NCI-H460 (cell line): ENCODE measurements at places on chromosomes 7 and 10.

GRCh38 chr7:13822678-13823077 lies 166.8 kb downstream of the ETV1 start:
- no peak for DNase-seq

GRCh38 chr7:48011323-48011722 lies 17.6 kb downstream of the SUN3 start:
- no peak for DNase-seq

- no peak for DNase-seq
Measured at GRCh38 chr10:75080554-75080953, 30.9 kb upstream of the SAMD8 start.

- no peak for DNase-seq
Measured at GRCh38 chr7:101303102-101303701, 18.4 kb downstream of the IFT22 start.

DNA sequence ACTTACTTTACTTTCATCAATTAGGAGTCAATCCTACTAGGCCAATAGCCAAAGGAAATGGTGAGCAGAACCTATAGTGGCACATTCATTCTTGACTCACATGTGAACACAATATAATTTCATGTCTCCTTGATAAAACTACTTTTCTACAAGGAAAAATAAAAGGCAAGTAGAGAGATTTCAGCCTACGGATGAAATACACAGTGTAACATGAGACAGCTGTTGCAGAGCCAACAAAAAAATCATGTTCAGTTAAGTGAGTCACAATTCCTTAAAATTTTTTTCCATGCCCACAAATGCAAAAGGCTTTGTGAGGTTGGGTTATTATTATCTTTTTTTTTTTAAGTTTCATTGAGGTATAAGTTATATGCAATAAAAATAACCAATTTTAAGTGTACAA lies 54.8 kb downstream of the GPR141 start:
- no peak for DNase-seq

GRCh38 chr7:22640269-22640668 lies 86.7 kb upstream of the IL6 start:
- DNase-seq, result no peak

DNA sequence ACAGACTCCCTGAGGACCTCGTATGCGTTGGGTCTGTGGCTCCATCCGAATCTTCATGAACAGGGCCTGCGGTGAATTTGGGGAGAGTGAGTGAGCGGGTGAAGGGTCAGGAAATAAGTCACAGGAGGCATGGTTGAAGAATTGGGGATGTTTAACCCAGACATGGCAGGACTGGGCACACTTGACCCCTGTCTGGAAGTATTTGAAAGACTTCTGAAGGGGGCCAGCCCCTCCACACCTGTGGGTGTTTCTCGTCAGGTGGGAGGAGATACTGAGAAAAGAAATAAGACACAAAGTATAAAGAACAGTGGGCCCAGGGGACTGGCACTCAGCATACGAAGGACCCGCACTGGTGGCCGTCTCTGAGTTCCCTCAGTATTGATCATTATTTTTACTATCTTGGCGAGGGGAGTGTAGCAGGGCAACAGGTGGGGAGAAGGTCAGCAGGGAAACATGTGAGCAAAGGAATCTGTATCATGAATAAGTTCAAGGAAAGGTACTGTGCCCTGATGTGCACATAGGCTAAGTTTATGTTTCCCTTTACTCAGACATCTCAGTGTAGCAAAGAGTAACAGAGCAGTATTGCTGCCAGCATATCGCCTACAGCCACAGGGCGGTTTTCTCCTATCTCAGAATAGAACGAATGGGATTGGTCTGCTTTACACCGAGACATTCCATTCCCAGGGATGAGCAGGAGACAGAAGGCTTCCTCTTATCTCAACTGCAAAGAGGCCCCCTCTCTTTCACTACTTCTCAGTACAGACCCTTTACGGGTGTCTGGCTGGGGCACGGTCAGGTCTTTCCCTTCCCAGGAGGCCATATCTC lies 38.2 kb upstream of the PFKFB3 start:
- no peak for DNase-seq

DNA sequence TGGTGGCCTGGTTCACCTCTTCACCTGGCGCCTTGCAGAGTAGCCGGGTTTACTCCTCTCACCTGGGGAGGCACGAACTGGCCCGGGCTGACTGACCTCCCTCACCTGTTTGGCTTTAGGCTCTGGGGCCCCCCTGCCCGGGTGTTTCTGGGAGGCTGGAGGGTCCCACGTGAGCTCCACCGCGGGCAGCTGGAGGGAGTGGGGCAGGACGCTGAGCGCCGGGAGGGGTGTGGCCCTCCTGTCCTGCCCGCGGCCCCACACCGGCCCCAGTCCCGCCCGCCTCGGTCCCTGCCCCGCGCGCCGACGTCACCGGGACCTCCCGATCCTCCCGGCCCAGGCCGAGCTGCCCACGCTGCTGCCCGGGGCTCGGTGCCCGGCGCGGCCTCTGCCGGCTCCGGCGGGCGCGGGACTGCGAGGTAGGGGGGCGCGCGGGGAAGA lies at the start of gene AMZ1:
AMZ1 (plus strand) TSS at position 322 of the 438 bp plus-strand sequence. CDS start 12,250 bp downstream, outside the sequence.
- no peak for DNase-seq

DNA sequence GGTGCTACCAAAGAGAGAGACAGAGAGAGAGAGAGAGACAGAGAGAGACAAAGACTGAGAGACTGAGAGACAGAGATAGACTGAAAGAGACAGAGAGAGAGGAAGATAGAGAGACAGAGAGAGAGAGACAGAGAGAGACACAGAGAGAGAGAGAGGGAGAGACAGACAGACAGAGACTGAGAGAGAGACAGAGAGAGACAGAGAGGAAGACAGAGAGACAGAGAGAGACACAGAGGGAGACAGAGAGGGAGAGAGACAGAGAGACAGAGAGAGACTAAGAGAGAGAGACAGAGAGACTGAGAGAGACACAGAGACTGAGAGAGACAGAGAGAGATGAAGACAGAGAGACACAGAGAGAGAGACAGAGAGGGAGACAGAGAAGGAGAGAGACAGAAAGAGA lies 91.2 kb downstream of the SFMBT2 start:
- no peak for DNase-seq

DNA sequence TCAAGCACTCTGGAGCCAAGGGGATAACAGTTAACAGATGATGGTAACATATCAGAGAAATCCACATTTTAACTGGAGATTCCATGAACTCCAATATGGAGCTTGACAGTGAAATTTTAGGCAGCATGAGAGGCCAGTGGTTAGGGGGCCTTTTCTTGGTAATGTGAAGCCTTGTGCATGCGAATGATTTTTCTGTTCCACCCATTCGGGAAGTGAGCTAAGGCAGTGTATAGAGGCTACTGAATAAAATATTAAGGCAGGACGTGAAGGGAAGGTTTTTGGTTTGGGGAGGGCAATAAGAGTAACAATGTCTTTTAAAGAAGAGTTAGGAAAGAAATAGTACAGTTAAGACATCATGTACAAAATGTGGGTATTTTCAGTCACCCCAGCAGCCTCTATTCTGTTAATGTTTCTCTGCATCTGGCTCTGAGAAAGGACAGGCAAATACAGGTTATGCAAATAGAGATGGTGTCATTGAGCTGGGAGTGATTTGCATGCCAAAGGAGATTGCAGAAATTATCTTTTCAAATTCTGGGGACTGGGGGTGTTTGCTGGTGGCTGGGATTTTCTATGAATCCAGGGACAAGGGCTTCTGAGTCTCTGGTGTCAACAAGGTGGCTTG lies 6.8 kb upstream of the TAS2R60 start:
- no peak for DNase-seq

DNA sequence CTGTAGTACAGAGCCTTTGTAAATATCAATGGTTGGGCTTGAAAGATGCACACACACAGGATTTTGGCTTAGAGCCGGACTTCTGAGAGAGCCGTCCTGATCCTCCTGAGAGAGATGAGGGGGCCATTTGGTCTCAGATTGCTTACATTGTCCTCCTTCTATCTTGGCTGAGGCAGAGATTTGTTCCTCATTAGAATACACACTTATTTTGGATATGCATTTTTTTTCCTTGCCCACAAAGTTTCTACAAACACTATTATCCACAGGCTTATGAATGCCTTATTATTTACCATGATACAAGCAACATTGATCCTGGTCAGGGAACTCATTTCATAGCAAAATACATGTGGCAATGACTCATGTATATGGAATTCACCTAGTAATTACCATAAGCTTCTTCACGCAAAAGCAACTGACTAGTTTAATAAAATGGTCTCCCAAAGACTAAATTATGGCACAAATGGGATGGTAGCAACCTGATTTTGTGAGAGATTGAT lies 175.3 kb downstream of the MDFIC start:
- DNase-seq, result no peak

DNA sequence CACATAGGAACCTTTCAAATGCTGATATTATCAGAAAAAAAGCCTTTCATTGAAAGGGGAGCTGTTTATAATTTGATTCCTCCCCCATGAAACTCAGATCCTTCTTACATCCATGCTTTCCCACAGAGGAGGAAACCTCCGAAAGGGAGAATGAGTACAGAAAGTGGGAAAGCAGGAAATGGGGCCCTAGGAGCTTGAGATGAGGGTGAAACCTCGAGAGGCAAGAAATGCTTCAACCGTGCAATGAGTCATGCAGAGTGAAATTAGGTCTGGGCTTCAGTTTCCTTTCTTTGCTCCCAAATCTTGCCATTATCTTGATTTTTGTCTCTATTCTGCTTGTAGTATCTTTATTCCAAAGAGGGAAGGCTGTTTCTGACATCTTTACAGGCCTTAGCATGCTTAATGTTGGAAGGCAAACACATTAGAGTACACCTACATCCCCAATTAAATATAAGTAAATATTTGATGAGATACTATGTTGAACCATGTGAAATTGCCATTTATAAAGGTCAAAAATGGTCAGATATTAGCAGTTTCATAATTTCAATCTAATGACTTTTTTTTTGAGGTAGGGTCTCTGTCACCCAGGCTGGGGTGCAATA lies 79.1 kb downstream of the NAMPT start:
- no peak for DNase-seq

DNA sequence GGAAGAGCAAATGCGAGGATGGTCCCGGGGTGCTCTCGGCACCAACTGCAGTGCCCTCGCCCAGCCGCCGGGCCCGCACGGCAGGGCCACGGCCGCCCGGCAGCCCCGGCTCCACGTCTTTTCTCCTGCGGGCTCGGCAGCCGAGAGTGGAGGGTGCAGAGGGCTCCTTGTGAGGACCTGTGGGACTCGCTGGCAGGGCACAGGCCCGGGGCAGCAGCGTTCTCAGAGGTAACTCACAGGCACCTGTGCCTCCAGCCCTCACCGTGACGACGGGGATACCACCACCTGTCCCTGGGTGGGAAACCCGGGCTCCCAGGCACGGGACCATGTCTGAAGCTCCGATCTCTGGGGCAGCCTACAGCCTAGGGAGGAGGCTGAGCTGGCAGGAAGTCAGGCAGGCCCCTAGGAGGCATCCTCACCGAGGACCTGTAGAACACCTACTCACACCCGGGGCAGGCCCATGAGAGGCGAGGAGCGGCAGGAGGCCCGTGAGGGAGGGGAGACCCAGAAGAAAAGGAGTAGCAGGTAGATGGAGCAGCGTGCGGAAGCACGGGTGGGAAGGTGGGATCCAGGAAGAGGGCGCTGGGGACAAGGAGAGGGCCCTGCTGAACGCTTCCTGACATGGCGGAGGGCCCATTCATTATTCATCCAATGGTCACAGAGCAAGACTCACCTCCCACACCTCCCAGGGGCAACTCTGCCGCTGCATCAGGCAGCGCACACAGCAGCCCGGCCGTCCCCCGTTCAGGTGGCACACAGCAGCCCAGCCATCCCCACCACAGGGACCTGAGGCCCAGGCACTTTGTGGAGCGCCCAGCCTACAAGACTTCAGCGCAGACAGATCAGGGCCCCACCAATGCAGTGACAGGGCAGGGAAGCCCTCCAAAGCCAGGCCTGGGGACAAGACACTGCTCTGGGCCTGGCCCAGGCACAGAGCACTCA lies 244.9 kb downstream of the MAD1L1 start:
- no peak for DNase-seq

DNA sequence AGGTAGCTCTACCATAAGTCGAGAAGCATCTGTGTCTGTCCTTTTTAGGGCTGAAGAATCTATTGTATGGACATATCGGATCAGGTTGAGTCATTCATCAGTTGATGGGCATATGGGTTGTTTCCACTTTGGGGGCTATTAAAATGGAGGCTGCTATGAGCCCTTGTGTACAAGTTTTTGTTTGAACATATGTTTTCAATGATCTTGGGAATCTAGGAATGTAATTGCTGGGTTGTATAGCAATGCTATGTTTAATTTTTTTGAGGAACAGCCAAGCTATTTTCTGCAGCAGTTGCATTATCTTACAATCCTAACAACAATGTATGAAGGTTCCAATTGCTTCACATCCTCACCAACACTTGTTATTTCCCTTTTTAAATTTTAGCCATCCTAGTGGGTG lies 46.4 kb upstream of the HABP2 start:
- no peak for DNase-seq

- DNase-seq, result no peak
Measured at GRCh38 chr10:97185326-97186058, at the start of gene SLIT1. TSS of gene SLIT1 (minus strand) at chr10:97185959. CDS start at chr10:97185674, 285 bp downstream.

GRCh38 chr10:3559527-3559926 lies 225.5 kb downstream of the KLF6 start:
- no peak for DNase-seq

- no peak for DNase-seq
Measured at GRCh38 chr10:34454590-34455261, 360.4 kb downstream of the PARD3 start.

- no peak for DNase-seq
Measured at GRCh38 chr7:80106498-80107113, 28.0 kb upstream of the GNAI1 start.

DNA sequence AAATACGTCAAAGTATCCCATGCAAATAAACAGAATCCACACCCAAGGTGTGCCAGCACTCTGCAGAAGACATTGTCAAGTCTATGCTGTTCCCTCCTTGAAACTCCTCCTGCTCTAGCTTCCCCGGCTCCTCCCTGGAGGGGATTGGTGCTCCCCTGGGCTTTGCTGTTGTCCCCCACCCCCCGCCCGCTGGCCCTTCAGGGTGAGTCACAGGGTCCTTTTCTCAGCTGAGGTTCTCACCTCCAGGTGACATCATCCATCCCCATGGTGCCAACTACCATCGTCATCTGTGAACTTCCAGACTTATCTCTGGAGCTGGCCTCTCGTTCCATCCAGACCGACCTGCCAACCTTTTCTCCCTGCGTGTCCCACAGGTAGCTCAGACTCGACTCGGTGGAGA lies 77.0 kb downstream of the ITIH5 start:
- DNase-seq, result no peak

DNA sequence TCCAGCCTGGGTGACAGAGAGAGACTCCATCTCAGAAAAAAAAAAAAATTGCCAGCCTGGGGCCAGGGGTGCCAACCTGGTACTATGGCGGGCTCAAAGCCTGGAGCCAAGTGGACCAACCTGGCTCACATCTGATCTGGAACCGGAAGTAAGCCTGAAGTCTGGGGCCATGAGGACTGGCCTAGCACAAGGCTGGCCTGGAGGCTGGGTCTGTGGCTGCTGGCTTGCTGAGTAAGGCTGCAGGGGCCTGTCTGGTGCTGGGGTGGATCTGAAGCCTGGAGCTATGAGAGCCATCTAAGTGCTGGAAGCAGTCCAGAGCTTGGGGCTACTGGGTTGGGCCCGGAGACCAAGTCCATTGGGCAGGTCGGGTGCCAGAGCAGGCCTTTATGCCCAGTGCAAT lies 84.9 kb downstream of the CCDC3 start:
- DNase-seq, result no peak
